H9 (cell line): ENCODE measurements at places on chromosomes 2 and 18. TPM values are rescaled to one million over a fixed set of nuclear protein-coding genes. Genes with fewer than 3 reads are reported as not detected.

IL1F10 gene
- not detected in 2 replicates for total RNA-seq

IL36RN gene
- total RNA-seq = not detected in 2 replicates

DNAH6 gene
- 0.09 and 0.26 TPM in 2 replicates for total RNA-seq

HPCAL1 gene
- 4.7 and 5.9 TPM in 2 replicates for total RNA-seq

FIGN gene
- 12.9 and 14.6 TPM in 2 replicates for total RNA-seq

RBM44 gene
- total RNA-seq = 0.15 and 0.22 TPM in 2 replicates

PLEK gene
- not detected in 2 replicates for total RNA-seq

GBX2 gene
- total RNA-seq = 0.31 and 0.46 TPM in 2 replicates

KCNK3 gene
- 0.09 TPM in 1 of 2 replicates, not detected in the other for total RNA-seq

HOXD11 gene
- not detected in 2 replicates for total RNA-seq

WNT10A gene
- not detected in 2 replicates for total RNA-seq

GPR17 gene
- 0.35 TPM in 1 of 2 replicates, not detected in the other for total RNA-seq

- DNase-seq = no peak
Observed at GRCh38 chr2:45083175-45083574, 73.9 kb upstream of the SIX2 start.

GRCh38 chr18:29979881-29980280, 1062.7 kb downstream of the DSC3 start:
- no peak for DNase-seq

DNA sequence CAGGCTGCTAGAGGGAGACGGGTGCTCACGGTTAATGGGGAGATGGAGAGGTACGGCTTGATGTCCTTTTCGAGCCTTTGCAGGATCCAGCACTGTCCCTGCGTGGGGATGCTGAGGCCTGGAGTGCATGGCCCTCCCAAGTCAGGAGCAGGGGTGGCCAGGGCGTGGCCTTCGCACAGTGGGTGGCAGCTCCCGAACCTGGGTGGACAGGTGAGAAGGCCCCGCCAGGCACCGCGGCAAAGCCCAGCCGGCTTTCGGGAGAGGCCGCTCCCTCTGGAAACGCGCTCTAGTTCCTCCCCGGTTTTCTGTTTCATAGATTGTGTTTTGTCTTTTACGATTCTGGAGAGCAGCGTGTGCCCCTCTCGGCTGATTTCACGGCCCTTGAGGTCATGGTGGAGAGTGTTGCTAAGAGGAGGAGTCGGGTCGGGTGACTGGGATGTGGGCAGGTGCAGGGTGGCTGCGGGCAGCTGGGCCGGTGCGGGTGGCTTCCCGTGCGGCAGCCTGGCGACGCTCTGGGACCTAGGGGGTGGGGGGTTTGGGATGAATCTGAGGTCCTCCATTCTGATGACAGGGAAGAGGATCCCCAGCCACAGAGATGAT, 39.4 kb downstream of the CTDP1 start:
- no peak for DNase-seq

GRCh38 chr2:29219374-29219773, 104.2 kb downstream of the CLIP4 start:
- DNase-seq = no peak

DNA sequence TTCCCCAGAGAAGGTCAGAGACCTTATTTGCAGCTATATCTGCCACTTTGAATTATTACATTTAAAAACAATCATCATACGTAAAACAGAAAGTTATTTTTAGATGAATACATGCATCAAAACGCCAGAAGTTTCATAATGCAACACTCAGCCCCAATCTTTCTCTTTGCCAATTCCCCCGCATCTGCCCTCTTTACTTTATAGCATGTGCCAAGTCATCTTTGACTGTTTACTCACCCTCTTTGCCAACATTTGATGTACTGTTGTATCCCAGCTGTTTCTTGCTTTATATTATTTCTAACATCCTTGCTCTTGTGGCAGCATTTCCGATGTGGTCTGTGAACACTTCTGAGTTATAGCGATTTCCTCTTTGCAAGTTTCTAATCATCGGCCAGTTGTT, 86.2 kb downstream of the CRIM1 start:
- DNase-seq = no peak

GRCh38 chr2:67186871-67187270, 210.3 kb upstream of the ETAA1 start:
- no peak for DNase-seq

GRCh38 chr2:189024901-189025618, 50.9 kb downstream of the COL3A1 start:
- peak; percentile 36 for DNase-seq

GRCh38 chr2:141557329-141558095, 573.3 kb downstream of the LRP1B start:
- no peak for DNase-seq

GRCh38 chr2:27754831-27755230, 16.7 kb upstream of the MRPL33 start:
- DNase-seq = no peak

DNA sequence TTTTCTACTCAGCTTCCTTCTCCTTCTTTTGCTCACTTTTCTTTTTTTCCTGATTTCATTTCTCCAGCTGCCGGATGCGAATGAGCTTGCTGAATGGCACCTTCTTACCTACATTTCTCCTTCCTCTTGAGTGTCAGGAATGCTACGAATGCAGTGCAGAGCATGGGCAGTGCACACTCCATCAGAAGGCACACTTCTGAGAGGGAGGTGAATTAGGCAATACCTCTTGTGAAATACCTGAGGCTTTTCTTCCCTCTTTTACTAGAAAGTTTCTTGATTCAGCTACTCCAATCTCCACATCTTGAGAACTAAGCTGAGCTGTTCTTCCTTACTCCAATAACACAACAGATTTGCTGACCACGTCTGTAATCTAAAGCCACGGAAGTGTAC, 51.1 kb downstream of the PLEKHM3 start:
- DNase-seq = no peak

- DNase-seq = no peak
Observed at GRCh38 chr18:34926683-34927082, 114.5 kb upstream of the MAPRE2 start.

- no peak for DNase-seq
Observed at GRCh38 chr2:118443596-118443995, 355.3 kb downstream of the INSIG2 start.

DNA sequence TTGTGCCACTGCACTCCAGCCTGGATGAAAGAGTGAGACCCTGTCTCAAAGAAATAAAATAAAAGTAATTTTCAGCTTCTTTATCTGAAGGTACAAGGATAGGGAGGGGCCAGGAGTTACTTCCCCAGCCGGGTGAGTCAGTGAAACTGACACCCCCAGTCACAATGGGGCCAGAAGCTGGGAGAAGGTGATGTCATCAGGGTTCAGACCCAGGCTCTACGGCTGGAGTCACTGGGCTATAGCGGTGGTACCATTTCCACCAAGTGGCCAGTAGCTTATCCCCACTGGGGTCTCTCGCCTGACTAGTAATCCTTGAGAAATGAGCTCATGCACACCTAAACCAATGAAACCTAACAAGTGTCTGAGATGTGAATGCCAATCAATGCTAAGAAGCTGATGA, 107.9 kb downstream of the ALPK2 start:
- no peak for DNase-seq

DNA sequence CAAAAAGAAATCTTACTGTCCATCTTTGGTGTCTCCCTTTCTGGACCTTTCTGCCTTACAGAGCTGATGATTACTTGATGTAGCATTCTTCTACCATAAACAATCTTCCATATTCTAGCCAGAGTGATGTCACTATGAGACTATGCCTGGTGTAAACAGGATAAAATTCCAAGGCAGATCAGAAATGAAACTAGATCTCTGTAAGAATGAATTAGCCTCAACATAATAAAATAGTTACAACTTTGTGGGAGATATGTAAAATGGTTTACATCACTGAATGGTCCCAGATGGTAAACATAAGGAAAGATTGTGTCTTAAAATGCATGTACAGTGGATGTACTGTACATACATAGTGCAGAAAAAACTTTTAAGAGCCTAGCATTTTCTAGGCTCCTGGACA, 112.3 kb upstream of the ZNF521 start:
- DNase-seq = no peak

GRCh38 chr2:219344751-219345430, 12.3 kb upstream of the RESP18 start:
- no peak for DNase-seq

DNA sequence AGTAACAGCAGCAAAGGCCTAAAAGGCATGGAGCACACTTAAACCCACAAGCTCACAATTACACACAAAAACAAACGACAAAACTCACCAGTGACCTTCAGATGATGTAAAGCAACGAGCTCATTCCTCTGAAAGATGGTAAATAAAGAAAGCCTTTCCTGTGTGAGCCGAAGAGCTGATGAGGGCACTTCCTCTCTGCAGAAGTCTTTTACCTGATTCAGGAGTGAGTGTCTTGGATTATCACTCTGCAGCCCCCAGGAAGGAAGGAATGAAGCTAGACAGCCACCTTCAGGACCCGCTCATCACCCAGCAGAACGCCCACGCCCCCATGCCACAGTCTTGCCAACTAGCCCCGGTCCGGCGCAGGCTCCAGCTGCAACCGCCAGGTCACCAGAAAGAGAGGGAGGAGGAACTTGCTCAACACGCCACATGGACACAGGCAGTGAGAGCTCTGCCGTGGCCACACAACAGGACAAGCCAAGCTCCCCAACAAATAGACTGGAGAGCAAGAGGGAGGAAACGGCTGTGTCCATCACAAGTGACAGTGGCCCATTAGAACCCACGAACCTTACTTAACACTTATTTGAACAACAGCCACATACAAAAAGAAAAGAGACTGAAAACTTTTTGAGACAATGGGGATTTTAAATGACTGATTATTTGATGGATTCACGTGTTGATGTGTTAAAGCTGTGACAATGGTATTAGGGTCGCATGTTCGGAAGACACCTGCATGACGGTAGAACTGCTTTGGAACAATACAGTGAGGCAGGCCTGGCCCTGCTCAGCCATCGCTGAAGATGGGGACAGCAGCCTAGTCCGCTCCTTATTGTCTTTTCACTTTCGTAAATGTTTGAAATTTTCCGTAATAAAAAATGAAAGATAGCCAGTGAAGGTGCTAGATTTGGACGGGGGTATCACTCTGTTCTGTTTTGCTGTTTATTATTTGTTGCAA, 127.3 kb downstream of the HDAC4 start:
- DNase-seq = no peak

- DNase-seq = no peak
Observed at GRCh38 chr18:79203017-79203605, 133.9 kb downstream of the ATP9B start.

- DNase-seq = no peak
Observed at GRCh38 chr2:206045251-206045650, 40.7 kb downstream of the INO80D start.

DNA sequence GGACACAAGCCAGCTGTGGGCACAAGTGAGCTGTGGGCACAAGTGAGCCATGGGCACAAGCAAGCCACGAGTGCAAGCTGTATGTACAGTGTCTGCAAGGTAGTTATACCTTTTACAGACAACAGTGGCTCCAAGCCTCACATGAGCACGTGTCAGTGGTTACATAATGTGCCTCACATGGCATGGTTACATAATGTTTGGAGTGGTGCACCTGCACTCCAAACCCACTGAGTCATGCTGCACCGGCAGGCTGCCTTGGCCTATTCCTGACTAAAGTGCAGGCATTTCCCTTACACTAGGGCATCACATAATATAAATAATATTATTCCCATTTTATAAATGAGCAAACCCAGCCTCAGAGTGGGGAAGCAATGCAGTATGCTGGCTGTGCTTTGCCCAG, 62.6 kb downstream of the MARCO start:
- DNase-seq = no peak

DNA sequence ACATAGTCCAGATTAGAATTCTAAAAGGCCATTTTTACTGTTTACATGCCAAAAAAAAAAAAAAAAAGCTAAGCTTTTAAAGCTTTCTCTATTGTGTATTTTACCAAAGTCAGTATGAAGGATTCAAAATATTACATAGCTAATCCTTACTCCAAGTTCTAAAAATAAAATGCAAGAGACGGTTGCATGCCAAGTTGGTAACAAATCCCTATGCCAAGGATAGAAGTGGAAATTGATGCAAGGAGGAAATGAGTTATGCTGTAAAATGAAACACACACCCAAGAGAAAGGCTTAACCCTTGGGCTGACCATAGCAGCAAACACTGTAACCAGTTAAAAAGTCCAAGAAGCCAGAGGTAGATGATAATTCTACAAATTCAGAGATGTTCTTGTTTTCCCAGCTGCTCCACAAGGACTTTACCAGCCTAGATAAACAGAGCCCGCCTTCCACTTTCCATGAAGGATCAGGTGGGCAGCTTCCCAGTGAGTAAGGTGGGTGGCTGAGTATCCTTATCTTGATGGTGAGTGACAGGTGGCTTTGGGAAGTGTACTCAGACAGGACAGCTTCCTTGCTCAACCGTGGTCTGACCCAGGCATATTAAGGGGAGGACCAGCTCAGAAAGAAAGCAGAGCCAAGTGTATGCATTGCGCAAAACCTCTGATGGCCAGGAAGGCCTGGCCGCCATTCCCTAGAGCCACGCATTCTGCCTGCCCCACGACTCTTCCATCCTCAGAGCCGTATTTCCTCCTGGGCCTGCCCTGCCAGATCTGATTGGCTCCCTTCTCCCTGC, 34.4 kb downstream of the ATP8B1 start:
- DNase-seq = no peak

DNA sequence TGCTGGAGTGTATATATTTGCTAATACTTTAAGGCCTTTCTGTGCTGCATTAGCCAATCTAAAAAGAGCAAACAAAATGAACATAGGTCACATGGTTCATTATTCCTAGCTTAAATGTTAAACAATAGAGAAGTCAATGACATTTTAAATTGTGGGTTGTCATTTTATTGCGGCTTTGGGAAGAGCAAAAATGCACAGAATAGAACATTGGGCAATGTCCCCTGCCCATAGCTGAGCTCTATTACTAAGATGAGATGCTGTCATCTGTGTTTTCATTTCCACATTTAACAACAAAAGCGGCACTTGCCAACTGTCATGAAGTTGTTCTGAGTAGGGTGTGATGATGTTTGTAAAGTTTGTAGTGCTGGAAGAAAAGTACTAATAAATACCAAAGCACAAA, 3.2 kb upstream of the VAPA start:
- no peak for DNase-seq

DNA sequence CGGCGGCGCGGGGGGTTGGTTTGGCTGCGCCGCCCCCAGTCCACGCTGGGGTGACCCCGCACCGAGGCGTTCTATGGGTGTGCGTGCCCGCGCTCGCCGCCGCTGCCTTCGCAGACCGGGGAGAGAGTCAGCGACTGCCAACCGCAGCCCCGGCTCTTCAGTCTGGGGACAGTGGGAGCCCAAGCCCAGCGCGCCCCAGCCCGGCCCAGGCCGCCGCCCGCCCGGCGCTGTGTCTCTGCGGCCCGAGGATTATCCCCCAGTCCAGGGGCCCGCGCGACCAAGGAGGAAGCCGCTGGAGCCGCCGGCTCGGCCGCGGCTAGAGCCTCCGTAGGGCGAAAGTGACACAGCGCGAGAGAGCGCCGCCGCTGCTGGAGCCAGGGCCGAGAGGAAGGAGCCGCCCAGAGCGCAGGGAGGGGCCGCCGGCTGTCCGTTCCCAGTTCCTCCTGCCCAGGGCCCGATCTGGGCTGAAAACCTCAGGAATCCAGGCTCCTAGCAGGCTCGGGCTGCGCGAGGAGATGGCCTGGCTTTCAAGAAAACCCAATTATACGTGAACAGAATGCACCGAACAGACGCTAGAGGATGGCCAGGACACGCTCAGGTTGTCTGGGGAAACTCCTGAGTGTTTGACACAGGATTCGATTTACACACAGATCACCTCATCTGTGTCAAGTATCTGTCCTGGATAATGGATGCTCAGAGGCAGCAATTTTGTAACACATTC, 2.4 kb downstream of the CTIF start:
- DNase-seq = peak; percentile 66
